Esophagus squamous epithelium (tissue), 5 donors: ENCODE measurements at places on chromosomes 1 and 21.

DNA sequence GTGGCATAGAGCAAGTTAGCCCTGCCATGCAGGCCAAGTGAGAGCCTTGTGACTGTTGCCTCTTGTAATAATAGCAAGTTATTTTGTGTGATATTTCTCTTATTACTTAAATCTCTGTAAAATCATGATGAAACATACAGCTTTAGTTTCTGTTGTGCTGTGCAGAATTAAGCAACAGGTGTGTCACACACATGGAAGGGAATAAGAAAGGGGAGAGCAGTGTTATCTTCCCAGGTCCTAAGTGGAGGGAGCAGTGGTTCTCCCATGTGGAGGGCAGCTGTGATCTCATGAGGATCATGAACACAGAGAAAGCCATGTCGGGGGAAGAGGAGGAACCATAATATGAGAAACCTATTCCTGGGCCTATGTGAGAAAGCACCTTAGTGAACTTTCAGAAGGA lies 25.2 kb upstream of the SCYL3 start:
- no peak for DNase-seq

- DNase-seq: no peak
Observed at GRCh38 chr1:201397675-201398074, 1.4 kb downstream of the LAD1 start.

GRCh38 chr1:46606255-46606965 lies 2.3 kb upstream of the MKNK1 start:
- no peak for DNase-seq

DNA sequence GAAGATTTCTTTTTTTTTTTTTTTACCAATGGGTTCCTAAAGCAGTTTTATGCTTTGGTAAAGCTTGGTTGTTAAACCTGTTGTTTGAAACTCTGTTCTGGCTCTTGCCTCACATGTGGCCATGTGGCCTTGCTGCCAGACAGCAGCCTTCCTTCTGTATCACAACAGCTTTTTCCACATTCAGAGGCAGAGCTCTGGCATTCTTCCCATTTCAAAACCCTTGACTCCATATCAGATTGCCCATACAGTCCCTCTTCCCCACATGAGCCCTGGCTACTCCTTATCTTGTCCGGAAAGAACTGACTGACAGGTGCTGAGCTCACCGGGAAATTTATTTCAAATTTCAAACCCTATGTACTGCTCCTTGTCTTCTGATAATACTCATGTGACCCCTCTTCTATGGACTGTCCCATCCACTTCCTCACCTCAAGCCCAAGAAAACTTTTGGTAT lies 38.5 kb upstream of the LAX1 start:
- no peak for DNase-seq

- DNase-seq: no peak
Observed at GRCh38 chr21:37615962-37616361, 249.4 kb downstream of the DYRK1A start.

- no peak for DNase-seq
Observed at GRCh38 chr1:201112926-201113325, 700 bp upstream of the CACNA1S start.

- no peak for DNase-seq
Observed at GRCh38 chr1:46133181-46133658, 791 bp upstream of the PIK3R3 start.

DNA sequence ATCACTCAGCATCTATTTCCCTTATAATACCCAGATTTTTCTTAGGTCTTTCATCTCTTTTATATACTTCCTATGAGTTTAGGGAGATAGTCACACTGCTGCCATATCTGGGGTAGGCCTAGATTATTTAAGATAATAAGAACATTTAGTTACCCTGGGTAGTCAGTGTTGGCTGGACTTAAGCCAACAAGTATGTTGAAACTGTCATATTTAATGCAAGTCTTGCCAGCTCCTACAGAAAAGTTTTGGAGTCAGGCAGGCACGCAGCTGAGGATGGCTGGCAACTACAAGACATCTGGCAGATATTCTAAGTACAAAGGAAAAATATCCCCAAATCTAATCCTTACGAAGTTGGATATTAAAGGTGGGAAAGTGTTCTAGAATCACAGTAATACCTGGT lies 19.2 kb upstream of the DEPDC1 start:
- no peak for DNase-seq

- DNase-seq: no peak
Observed at GRCh38 chr1:35111106-35111505, 31.9 kb downstream of the ZMYM1 start.

GRCh38 chr1:56355422-56355821 lies 223.9 kb downstream of the PLPP3 start:
- DNase-seq: no peak

DNA sequence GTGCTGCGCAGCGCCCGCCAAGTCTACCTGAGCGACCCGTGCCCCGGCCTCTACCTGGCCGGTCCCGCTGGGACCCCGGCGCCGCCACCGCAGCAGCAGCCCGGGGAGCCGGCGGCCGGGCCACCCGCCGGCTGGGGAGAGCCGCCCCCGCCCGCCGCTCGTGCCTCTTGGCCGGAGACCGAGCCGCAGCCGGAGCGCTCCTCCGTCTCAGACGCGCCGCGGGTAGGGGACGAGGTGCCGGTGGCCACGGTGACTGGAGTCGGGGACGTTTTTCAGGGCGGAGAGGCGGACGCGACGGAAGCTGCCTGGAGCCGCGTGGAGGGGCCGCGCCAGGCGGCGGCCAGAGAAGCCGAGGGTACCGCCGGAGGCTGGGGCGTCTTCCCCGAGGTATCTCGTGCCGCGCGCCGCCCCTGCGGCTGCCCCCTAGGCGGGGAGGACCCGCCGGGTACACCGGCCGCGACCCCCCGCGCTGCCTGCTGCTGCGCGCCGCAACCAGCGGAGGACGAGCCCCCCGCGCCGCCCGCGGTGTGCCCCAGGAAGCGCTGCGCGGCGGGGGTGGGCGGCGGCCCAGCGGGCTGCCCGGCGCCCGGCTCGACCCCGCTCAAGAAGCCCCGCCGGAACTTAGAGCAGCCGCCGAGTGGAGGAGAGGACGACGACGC lies 646 bp downstream of the IER5 start:
- DNase-seq: no peak

GRCh38 chr1:179090522-179090921 lies 8.7 kb downstream of the TOR3A start:
- no peak for DNase-seq

DNA sequence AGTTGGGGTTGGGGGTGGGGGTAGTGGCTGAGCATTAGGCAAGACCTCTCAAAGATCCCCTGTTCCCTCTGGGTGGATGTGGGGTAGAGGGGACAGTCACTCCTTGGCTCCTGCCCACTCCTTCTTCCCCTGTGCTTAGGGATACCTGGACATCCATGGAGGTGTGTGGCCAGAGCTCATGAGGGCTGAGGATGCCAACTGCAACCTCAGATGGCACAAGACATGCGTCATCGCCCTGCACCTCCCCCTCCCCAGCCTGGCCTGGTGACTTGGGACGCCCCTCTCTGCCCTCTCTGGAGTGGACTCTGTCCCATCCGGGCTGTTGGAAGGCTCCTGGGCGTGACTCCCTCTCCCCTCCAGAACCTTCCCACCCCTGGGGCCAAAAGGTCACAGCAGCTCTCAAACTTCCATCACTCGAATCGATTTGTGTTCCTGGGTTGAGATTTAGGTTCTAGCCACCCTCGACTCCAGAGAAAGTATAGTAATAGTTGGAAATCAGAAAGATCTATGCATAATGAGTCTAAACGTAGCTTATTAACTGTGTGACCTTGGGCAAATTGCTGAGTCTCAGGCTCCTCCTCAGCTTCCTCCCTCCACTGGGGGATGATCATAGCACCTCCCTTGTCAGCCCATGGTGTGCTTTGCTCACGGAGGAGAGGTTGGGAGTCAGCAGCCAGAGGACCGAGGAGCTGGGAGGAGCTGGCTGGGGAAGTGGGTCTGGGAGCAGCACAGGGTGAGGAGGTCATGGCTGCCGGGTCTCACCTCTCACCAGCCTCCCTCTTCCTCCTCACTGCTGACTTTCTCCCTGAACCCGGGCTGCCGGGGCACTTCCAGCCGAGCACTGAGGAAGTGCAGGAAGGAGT lies 2.2 kb upstream of the PTPN7 start:
- DNase-seq: no peak
